ENCODE measurements at places on chromosomes 1 and 21. TPM values are rescaled to one million over a fixed set of nuclear protein-coding genes. Genes with fewer than 3 reads are reported as not detected.

The C8A gene
- total RNA-seq, result not detected

GRCh38 chr1:182652933-182653332 lies 31.5 kb downstream of the RGS8 start:
- DNase-seq, result no peak

- no peak for DNase-seq
Measured at GRCh38 chr1:54965624-54966340, 14.6 kb upstream of the TMEM61 start.

DNA sequence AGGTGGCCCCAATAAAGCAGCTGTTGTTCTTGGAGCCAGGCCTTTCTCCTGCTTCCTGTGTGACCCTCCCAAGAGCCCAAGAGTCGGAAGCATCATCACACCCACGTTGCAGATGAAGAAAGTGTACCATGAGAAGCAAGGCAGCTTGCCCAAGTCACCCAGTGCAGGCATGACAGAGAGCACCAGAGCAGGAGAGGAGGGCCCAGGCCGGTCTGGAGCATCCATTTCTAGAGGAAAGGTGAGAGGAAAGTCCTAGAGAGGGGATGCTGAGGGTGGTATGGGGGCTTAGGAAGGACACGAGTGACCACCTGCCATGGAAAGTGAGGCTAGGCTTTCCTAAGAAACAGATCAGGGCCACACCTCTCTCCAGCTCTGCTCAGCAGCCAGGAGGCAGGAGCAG lies 47.0 kb downstream of the C1orf198 start:
- no peak for DNase-seq

DNA sequence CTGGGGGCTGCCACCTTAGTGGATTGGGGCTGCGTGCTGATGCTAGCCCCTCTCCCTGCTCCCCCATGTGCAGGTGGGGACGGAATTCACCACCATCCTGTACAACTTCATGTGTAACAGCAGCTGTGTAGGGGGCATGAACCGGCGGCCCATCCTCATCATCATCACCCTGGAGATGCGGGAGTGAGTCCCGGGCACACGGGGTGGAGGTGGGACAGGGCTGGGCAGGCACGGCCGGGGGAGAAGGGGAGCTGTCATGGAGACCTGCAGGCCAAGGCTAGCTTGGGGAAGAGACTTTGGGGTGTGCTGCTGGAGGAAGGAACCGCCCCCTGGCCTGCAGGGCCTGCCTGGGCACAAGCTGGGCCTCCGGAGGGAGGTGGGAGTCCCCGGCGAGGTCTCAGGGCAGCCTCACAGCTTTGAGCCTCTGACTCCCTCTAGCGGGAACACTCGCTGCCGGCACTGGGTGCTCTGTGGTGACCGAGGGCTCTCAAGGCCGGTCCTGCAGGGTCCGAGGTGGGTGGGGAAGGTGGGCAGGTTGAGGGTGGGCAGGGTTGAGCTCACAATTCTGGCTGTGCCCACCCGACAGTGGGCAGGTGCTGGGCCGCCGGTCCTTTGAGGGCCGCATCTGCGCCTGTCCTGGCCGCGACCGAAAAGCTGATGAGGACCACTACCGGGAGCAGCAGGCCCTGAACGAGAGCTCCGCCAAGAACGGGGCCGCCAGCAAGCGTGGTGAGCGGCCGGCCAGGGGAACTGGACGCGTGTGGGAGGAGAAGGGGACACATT lies 25.0 kb upstream of the CCDC27 start:
- DNase-seq, result no peak

The NCDN gene
- 25.1 TPM for total RNA-seq

DNA sequence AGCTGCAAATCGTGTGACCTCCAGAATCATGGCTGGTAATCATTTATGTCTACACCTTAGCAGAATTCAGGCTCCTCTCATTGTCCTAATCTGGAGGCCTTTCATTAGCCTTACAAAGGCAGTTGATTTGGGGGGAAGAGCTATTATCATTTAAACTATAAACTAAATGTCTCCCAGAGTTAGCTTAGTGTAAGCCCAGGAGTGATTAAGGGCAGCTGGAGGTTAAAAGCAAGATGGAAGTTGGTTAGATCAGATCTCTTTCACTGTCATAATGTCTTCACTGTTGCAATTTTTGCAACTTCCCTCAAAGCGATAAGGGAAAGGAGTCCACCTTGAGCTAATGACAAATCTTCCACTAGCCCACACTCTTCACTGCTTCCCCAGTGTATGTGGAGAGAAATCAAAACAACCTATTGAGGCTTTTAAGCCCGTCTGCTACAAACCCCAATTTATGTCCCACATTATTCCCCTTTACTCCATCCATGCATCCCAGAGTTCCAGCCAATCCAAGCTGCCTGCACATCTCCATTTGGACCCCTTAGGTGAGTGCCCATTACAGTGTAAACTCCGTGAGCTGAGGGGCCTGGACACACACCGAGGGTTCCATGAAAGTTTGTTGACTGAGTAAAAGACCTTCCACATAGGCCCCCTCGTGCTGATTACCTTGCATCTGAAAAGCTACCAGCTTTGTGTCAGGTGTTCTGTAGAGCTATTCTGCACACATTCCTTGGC lies 61.5 kb upstream of the KLHDC7A start:
- DNase-seq, result no peak

DNA sequence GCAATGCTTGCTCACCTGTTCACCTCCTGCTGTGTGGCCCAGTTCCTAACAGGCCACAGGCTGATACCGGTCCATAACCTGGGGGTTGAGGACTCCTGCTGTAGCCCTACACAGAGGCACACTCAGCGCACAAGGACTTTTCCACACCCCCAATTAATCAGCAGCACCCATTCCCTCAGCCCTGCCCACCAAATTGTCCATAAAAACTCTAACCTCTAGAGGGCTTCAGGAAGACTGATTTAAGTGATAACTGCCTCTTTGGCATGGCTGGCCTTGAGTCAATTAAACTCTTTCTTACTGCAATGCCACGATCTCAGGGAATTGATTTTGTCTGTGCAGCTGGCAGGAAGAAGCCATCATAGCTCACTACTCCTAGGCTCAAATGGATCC lies 71.3 kb upstream of the MUTYH start:
- no peak for DNase-seq

The SYT2 gene
- not detected for total RNA-seq

GRCh38 chr1:202155478-202156021 lies 4.9 kb downstream of the PTPN7 start:
- no peak for DNase-seq

DNA sequence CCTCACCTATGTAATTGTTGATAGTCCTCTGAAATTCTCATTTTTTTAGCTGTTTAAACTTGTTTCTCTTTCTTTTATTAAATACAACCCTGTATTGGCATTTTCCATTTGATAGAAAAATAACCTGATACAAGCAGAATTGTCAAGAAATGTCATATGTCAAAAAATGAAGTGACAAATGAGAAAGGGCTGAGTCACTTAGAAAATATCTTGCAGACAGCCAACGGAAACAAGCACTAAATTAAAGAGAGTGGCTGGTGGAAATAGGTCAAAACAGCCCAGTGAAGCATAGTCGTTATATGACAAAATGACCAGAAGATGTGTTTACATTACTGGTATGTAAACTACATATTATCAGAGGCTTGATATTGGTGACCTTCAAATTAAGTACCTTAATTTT lies 484.4 kb downstream of the PLA2G4A start:
- no peak for DNase-seq

The CROCC gene
- total RNA-seq, result 35.5 TPM

DNA sequence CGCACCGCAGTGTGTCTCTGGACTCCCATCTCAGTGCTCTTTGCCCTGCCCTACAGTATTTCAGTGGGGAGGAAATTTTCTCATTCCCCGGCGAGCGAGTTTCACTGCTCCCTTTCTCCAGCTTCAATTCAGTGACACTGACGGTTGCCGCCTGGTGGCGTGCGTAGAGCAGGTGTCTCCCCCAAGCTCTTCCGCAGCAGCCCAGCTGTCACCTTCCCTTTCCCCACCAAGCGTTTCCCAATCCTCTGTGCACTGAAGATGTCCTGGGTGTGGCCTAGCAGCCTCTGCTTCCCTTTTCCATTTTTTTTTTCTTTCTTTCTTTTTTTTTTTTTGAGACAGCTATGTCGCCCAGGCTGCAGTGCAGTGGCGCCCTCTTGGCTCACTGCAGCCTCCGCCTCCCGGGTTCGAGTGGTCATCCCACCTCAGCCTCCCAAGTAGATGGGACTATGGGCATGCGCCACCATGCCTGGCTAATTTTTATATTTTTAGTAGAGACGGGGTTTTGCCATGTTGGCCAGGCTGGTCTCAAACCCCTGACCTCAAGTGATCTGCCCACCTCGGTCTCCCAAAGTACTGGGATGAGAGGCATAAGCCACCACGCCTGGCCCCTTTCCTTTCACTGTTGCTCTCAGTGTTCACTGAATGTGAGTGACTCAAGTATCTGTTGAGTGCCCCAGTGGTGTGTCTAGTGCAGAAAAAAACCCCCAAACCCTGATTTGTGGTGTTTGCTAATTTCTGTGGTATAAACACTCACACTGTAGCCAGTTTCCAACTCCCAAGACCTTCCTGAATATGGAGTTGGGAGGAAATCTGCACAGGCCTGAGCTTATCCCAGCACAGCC lies 30.1 kb downstream of the TNFRSF1B start:
- no peak for DNase-seq

DNA sequence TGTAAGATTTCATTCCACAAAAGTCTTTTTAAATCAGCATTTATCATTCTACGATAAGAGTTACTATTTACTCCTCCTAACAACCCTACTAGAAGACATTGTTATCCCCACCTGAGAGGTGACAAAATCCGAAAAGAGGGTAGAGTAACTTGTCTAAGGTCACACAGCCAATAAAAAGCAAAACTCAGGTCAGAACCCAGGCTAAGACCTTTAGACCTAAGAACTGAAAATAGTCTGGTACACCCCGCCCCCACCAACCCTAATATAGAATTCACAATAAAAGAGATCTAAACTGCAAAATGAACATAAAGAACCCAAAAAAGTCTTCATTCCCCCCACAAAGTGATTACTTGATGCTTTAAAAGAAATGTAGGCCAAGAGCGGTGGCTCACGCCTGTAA lies 18.6 kb downstream of the COA7 start:
- no peak for DNase-seq

The OLIG2 gene
- total RNA-seq, result not detected

DNA sequence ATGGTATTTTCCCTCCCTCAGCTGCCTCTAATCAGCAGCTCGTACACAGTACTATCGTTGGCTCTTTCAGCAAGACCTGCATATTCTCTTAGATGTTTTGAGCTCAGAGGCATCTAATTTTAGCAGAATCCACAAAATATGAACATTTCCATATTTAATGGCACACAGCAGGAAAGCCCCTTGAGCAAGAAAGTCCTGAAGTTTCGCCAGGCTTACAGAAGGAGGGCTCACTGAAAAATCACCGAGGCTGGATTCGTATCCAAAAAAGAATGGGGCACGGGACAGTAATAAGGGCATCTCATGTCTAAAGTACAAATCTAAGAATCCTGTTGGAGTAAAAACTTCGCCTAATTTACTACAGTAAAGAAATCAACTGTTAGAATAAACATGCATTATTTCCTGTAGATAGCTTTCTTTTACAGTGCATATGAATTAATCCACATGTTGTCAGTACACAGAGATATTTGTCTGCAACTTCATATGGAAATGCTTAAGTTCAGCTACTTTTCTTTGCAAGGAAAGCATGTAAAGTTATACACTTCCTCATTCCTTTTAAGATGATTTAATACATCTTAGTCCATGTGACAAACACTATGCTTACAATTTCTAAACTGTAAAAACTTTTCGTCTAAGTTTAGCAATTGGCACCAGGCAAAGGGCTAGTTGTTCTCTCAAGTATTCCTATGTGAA lies 1205.3 kb upstream of the ADGRL4 start:
- DNase-seq, result no peak

GRCh38 chr1:82177192-82177591 lies 376.5 kb downstream of the ADGRL2 start:
- DNase-seq, result no peak

- no peak for DNase-seq
Measured at GRCh38 chr21:25409978-25410377, 197.3 kb downstream of the MRPL39 start.

GRCh38 chr21:43362321-43362791 lies 64.6 kb downstream of the SIK1 start:
- peak; percentile 64 for DNase-seq

- DNase-seq, result no peak
Measured at GRCh38 chr1:16903054-16903453, 7.3 kb downstream of the RNU1-2 start.
